IMR-90 (cell line): ENCODE measurements at places on chromosomes 7 and 10.

DNA sequence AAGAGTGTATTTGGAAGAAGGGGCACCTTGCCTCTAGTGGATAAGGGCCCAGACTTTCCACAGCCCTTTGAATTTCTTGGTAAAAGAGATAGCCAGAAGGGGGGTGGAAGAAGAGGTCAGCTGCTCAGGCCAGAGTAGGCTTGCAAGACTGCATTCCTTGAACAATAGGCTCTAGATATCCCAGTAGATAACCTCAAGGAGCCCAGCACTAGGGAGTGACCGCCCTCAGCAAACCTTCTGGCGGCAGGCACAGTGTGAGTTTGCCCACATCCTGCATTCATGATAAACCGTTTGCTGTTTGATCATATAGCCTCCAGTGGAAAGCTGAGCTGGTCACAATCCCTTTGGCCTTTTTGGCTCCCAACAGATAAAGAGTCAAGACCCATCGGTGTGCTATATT lies 70.5 kb downstream of the NPY start:
- no peaks in the 10 kb centered on the region for H3K27me3 ChIP-seq
- no peaks in the 10 kb centered on the region for H3K36me3 ChIP-seq
- no peak overlapping the region for H3K27ac ChIP-seq
- H3K4me3 ChIP-seq, result no peak overlapping the region
- H3K4me1 ChIP-seq, result no peaks in the 10 kb centered on the region

DNA sequence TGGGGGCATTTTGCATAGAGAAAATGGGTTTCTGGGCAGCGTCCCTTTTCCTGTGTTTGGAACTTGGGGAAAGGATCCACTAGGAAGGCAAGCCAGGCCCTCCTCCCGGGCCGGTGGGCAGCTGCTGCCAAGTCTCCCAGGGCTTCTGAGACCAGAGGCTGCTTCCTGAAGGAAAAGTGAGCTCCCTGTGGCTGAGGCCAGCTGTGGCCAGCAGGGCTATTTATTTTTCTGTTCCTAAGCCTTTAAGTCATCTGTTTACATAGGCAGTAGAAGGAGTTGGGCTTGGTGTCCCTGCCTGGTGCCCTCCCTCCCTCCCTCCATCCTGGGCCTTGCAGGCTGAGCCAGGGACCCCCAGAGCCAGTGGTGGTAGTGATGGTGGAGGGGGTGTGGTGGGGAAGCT lies 70.5 kb upstream of the COL13A1 start:
- no peaks in the 10 kb centered on the region for H3K27me3 ChIP-seq
- no peaks in the 10 kb centered on the region for H3K36me3 ChIP-seq
- H3K4me1 ChIP-seq, result peaks cover 56% of the 10 kb centered on the region

DNA sequence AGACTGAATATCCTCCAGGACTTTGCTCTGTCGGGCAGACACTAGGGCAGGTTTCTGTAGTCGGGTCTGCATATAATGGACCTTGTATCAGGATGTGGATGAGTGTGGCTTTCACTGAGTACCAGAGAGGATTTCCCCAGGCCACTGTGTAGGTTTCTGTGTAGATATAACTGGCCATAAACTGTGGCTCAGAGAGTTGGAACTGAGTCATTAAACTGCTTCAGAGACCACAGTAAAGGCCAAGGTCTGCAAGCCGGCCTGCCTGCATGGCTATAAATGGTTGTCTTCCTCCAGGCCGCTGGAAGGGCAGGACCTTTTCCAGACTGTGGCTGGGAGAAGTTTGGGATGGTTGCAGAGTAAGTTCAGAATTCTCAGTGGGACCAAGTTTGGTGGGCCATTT lies 16.9 kb downstream of the ZNF92 start:
- peaks cover 9% of the 10 kb centered on the region for H3K36me3 ChIP-seq
- no peaks in the 10 kb centered on the region for H3K4me1 ChIP-seq
- H3K4me3 ChIP-seq, result no peak overlapping the region
- no peak overlapping the region for H3K27ac ChIP-seq
- no peaks in the 10 kb centered on the region for H3K27me3 ChIP-seq

DNA sequence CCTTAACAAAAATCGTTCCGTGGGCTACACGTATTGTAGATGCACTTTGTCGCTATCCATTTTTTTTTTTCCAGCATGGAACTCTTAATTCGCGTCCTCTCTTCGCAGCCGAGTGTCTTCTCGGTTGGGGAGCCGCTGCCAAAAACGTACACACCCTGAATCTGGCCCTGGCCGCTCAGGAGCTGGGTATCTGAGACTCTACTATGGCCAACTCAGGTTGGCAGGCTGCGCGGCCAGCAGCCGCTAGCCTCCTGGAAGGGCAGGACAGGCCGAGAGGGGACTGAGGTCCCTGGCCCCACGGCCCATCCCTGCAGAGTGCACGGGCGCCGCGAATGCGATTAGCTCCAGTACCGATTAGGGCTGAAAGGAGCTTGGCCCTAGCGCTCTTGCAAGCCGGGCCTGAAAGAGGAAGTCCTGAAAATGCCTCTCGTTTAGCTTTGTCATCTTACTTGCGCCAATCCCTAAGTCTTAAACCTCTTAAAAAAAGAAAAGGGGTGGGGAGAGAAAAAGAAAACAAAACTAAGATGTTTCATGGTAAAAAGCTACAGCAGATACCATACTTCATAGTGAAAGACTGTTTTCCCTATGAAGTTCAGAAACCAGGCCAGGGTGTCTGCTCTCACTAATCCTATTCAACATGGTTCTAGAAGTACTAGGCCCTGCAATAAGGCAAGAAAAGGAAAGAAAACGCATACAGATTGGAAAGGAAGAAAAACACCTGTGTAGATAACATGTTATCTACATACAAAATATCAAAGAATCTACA lies 113.2 kb upstream of the RHEB start:
- H3K36me3 ChIP-seq, result no peaks in the 10 kb centered on the region
- peak overlapping the region; percentile 94; the same call in 1 of the 2 replicates for H3K4me3 ChIP-seq
- no peaks in the 10 kb centered on the region for H3K27me3 ChIP-seq
- DNase-seq, result peak; percentile 23
- H3K27ac ChIP-seq, result 0 out of 2 replicates have a peak overlapping the region, but pooled peaks have one; percentile 5

GRCh38 chr7:80499350-80499953 lies 12.4 kb downstream of the GNAT3 start:
- peak; percentile 95 for DNase-seq
- H3K4me3 ChIP-seq, result no peak overlapping the region
- H3K4me1 ChIP-seq, result peaks cover 2% of the 10 kb centered on the region; the same call in 1 of the 2 replicates
- H3K27ac ChIP-seq, result no peak overlapping the region
- H3K27me3 ChIP-seq, result no peaks in the 10 kb centered on the region

DNA sequence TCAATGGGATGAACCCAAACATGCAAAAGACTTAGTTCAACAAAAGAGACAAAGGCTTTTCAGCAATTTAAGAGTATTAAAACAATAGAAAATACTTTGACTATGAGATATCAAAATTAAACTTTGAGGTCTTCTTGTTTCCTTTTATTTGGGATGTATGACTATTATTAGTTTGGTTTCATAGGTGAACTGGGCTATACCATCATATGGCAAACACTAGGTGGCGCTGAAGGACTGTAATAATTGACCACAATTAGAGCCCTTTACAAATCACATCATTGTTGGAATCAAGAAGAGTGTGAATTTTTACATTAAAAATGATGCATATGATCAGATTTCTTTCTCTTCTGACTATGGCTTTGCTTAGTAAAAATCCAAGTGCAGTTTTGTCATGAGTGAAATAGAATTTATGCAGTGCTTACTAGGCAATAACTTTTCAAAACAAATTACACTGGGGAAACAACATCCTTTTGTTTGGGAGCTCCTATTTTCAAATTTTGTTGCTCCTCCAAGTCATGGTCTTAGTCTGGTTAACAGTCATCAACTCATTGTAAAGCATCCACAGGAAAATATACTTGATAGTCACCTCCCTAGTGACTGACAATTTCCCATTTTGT lies 14.7 kb upstream of the NXPH1 start:
- H3K27ac ChIP-seq, result no peak overlapping the region
- no peaks in the 10 kb centered on the region for H3K4me1 ChIP-seq
- peak; percentile 40 for DNase-seq

DNA sequence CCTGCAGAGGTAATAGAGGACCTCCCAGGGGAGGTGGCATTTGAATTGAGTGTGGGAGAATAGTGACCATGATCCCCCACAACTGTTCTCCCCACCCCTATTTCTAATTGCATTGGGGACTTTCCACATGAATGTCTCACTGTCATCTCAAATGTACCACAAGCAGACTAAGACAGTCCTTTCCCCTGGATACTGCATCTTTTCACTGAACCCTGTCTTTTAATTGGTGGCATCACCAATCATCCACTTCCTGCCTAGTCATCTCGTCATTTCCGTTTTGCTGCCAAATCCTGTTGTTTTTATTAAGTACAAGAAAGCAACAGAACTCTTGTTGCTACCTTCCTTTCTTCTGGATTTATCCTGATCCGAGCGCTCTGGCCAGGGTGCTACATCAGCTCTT lies 120.3 kb downstream of the NRP1 start:
- peaks cover 15% of the 10 kb centered on the region for H3K36me3 ChIP-seq
- H3K27ac ChIP-seq, result no peak overlapping the region
- peaks cover 25% of the 10 kb centered on the region for H3K4me1 ChIP-seq
- DNase-seq, result no peak
- no peak overlapping the region for H3K4me3 ChIP-seq

DNA sequence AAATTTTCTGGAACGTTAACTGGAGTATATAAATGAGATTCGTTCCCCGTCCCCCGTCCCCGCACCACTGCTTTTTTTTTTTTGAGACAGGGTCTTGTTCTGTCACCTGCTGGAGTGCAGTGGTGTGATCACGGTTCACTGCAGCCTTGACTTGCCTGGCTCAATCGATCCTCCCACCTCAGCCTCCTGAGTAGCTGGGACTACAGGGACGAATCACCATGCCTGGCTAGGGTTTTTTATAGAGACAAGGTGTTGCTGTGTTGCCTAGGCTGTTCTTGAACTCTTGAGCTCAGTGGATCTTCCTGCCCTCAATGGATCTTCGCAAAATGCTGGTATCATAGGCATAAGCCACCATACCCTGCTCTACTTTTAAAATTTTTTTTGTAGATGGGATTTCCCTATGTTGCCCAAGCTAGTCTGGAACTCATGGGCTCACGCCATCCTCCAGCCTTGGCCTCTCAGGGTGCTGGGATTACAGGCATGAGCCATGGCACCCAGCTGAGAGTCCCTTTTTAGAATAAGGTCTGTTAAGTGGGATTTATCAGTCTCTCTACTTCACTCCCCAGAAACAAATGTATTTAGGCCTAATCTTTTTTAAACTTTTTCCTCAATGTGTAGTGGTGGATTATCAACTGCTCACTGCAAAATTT lies 122.9 kb downstream of the LYZL1 start:
- H3K27ac ChIP-seq, result no peak overlapping the region
- peaks cover 3% of the 10 kb centered on the region; the same call in 1 of the 2 replicates for H3K36me3 ChIP-seq
- no peak for DNase-seq

- H3K4me3 ChIP-seq, result no peak overlapping the region
- no peak overlapping the region for H3K27ac ChIP-seq
- H3K36me3 ChIP-seq, result no peaks in the 10 kb centered on the region
These were observed 1079.6 kb upstream of the C7orf33 start for GRCh38 chr7:147510923-147511322.

DNA sequence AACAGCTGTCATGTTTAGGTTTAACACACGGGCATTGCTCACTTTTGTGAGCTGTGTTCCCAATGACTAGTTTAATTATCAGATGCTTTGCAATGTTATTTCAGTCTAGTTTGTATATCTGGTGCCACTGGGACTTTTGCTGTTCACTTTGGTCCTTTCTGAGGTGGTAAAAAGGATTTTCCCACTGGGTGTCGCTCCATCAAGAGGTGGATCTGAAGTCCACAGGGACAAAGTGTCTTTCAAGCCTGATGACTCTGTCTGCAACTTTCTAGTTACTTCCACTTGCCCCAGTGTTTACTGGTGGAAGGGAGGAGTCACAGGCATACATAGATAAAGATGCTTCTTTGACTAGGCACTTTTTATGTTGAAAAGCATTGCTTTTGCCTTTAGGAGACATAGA lies 242.2 kb downstream of the HGF start:
- H3K27ac ChIP-seq, result no peak overlapping the region
- no peaks in the 10 kb centered on the region for H3K27me3 ChIP-seq

DNA sequence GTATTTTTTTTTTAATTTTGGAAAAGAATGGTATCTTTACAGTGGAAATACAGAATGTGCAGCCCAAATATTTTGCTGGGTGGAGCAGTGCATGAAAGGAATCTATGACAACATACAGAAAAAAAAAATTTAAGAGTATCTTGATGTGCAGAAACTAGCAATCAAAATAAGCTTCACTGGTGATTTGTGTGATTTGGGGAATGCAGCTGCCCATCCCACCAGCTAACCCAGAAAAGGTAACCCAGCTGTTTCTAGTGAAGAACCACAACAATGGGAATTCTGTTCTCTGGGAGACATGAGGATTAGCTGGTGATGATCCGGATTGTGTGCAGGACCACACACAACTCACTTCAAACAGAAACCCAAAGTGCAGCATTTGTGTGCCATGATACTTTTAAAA lies 375.5 kb downstream of the SEMA3D start:
- no peaks in the 10 kb centered on the region for H3K36me3 ChIP-seq
- H3K27ac ChIP-seq, result no peak overlapping the region
- no peak overlapping the region for H3K4me3 ChIP-seq
- DNase-seq, result no peak

GRCh38 chr7:22442187-22442881 lies 57.7 kb downstream of the STEAP1B start:
- H3K4me1 ChIP-seq, result no peaks in the 10 kb centered on the region
- no peak for DNase-seq
- H3K36me3 ChIP-seq, result no peaks in the 10 kb centered on the region
- H3K4me3 ChIP-seq, result no peak overlapping the region
- H3K27me3 ChIP-seq, result no peaks in the 10 kb centered on the region
